Aorta (tissue), 5 donors: ENCODE measurements at places on chromosomes 12 and 14. TPM values are rescaled to one million over a fixed set of nuclear protein-coding genes. Genes with fewer than 3 reads are reported as not detected.

C1QL4 gene
- total RNA-seq = not detected

SAMD15 gene
- 0.71 TPM for total RNA-seq

DBX2 gene
- 0.27 TPM for total RNA-seq

KRT71 gene
- not detected for total RNA-seq

JPH4 gene
- total RNA-seq = 1.5 TPM

CLEC4A gene
- total RNA-seq = 3.0 TPM

DNA sequence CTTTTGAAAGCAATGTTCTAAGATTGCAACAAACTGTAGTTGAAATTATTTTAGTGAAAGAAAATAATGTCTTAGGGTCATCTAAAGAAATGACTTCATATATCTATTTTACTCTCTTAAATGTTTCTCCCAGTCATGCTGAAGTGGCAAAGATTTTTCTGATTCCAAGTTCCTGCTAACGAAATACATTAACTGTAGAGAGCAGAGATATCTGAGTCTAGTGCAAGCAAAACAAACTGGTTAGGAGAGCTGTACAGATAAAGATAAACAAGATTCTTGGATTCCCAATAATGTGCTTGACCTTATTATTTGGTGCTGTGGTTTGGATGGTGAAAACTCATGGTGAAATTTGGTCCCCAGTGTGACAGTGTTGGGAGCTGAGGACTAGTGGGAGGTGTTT is 199.9 kb upstream of the PWP1 start:
- DNase-seq = no peak

DNA sequence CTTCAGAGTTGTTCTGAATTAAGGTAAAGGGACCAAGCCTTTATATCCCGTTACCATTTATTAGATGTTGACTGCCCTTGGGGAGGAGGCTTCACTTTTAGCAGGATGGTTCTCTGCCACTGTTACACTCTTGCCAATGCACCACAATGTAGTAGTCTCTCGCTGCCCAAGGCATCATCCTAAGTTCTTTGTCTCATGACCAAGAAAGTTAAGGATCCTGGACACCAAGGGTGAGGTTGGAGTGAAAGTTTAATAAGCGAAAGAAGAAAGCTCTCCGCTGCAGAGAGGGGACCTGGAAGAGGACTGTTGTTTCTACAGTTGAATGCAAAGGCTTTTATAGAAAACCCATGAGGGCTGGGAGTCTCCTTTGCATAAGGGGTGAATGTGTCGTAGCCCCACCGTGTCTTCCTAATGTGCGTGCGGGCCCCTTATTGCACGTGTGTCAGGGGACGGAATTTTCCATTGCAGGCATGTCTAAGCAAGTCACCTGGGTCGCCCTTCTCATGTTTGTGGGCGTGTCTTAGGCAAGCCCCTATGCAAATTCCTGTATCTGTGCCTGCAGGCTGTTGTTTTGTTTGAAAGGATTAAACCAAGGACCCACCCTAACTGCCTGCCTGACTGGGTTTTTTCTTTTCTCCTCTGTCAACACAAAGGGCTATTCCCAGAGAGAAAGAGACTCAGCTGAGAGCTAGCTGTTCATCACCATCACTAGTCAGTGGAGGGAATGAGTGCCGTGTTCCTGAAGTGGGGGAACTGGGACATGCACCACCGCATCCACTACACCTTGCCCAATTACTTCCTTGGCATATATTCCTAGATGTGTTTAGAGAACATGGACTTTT is 17.6 kb upstream of the RNASE1 start:
- DNase-seq = no peak

DNA sequence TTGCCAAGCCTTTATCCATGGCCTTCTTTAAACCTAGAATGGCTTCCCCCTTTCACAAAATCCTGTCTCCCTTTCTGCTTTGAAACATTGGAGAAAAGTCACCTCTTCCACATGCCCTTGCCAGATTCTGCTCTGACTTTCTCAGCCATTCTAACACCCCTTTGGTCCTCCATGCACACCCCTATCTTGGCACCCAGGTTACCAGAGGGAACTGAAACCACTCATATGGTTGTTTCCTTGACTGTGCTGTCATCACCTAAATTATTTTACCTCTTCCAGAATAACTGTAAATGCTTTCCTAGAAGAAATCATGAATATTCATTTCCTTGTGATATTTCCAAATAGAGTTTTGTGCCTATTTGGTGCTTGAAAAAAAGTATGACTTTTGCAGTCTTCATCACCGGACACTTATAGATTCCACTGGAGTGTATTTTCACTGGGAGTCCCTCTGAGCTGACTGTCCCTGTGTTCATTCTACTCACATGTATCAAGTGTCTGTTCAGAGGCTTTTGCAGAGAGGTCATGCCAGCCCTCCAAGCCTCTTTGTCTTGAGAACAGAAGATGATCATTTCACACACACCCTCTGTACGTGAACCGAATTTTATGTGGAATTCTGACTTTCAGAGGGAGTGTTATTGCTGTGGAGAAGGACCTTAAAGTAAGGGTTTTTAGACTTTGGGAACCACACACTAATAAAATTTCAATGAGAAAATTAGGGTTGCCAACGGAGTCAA is 74.1 kb downstream of the PLXNC1 start:
- DNase-seq = no peak

- DNase-seq = no peak
Measured at GRCh38 chr12:90977224-90977623, 22.2 kb upstream of the CCER1 start.

DNA sequence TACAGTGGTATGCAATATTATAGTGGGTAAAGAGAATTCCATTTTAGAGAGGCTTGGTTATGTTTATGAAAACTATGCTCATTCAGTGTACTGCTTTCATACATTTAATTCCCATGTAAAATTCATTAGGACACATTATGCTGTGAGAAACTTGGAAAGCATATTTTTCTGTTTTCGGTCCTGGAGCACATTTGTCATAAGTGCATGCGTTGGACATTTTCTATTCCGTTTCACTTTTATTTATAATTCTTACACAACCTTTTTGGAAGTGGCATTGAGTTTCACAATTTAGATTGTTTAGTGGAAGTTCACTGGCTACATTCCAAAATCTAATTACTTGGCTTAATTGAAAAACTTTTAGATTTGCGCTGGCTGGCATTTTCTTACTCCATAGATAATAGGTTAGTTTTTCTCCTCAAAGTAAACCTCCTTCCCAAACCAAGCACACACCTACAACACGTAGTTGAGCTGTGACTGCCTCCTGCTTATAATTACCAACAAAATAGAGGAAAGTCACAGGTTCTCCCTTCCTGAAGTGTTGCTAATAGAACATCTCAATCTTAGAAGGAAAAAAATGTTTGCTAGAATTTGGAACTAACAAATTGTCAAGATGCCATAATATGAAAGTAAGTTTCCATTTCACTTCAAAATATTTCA is 938.5 kb downstream of the TRHDE start:
- no peak for DNase-seq

- DNase-seq = no peak
Measured at GRCh38 chr12:12167847-12168246, 97.1 kb downstream of the BCL2L14 start.

GRCh38 chr12:114221957-114222630 is 183.8 kb downstream of the TBX5 start:
- no peak for DNase-seq

- DNase-seq = no peak
Measured at GRCh38 chr12:49236423-49236822, 28.5 kb upstream of the TUBA1C start.

DNA sequence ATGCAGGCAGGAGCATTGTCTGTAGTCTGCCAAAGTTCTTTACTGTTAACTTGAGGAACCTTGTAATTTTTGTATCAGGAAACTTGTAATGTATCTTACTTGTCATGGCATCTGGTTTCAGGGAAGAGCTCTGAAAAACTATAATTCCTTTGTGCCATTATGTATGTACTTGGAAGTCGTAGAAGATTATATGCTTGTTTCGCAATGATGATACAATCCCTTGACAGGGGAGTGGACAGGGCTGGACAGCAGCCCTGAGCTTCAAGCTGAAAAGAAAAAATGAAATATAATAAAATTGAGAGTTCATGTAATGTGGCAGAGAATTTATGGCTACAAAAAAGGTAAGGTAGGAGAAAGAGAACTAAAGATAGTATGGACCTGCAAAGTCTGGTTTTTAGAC is 7.4 kb upstream of the DLGAP5 start:
- no peak for DNase-seq

- DNase-seq = no peak
Measured at GRCh38 chr14:55212634-55213033, 21.2 kb upstream of the DLGAP5 start.

- no peak for DNase-seq
Measured at GRCh38 chr12:43836475-43836989, 651 bp downstream of the TMEM117 start.

GRCh38 chr14:73526036-73526984 is 10.6 kb upstream of the ACOT1 start:
- no peak for DNase-seq

DNA sequence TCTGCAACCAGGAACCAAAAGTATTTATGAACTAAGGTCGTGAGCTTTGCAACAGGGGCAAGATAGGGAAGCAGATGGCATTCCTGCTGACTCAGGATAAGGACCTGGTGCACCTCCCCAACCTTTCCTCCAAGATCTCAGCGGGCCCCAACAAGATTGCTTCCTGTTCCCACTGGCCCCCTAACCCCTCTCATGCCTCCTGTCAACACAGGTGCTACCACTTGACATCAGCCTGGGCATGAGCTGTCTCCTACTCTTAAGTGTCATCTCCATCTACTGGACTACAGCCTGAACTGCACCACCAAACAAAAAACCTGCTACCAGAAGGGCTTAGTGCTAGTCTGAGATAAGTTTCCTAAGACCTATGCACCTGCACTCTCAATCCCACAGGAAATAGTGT is 32.7 kb downstream of the MED6 start:
- no peak for DNase-seq

- DNase-seq = no peak
Measured at GRCh38 chr14:50106178-50106577, 10.2 kb downstream of the VCPKMT start.

GRCh38 chr12:130316251-130316650 is 21.4 kb upstream of the PIWIL1 start:
- no peak for DNase-seq

- DNase-seq = no peak
Measured at GRCh38 chr14:63394841-63395240, 76.1 kb upstream of the GPHB5 start.

GRCh38 chr12:93802698-93803423 is 125.7 kb downstream of the CRADD start:
- no peak for DNase-seq

- DNase-seq = no peak
Measured at GRCh38 chr14:96893966-96894622, 96.9 kb downstream of the VRK1 start.

DNA sequence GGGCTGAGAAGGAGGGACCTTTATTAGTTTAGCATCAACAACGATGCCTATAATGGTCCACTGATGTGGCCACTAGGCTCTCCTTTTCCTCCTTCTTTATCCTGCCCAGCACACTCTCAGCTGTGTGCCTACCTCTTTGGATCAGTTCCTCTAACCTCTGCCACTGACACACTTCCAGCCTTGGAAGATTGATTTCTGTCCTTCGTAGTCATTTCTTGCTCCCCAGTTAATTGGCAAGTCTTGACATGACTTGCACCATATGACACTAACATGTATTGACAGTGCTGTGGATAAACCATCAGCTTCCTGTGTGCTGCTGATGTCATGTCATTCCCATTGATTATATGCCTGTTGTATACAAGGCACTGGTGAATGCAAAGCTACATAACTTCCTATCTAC is 90.2 kb upstream of the PLEKHG7 start:
- no peak for DNase-seq

GRCh38 chr14:31025367-31026076 is at the start of gene AP4S1:
AP4S1 (plus strand) TSS chr14:31025649; CDS start chr14:31066197, 40,548 bp downstream.
- DNase-seq = peak; percentile 84

- no peak for DNase-seq
Measured at GRCh38 chr14:36767603-36768281, 106.1 kb downstream of the PAX9 start.
